Stimulated activated CD4-positive, alpha-beta T cell treated with anti-CD3 and anti-CD28 coated beads, Interleukin-1b, Interleukin-23, amount 100 ng/mL, for 1 hour (primary cell): ENCODE measurements at places on chromosomes 3 and 15.

GRCh38 chr15:45234562-45235235 lies 17.3 kb upstream of the SLC28A2 start:
- DNase-seq, result no peak

- no peak for DNase-seq
Measured at GRCh38 chr3:30682434-30683155, 76.2 kb downstream of the TGFBR2 start.

DNA sequence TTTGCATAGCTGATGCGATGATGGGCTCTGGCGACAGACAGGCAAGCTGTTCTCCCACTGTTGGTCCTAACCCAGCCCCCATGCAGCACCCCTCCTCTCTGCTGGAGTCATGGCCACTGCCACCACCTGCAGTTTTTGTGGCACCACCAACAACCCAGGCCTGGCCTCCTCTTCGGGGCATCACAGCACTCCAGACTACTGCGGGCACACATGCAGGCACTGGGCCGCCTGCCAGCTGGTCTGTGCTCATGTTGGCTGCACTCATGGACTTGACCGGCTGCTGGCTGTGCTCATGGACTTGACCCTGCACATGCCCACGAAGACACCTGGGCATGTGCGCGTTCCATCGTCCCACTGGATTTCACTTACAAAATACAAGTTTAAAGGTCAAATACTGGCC lies 130.9 kb upstream of the TMEM108 start:
- no peak for DNase-seq

DNA sequence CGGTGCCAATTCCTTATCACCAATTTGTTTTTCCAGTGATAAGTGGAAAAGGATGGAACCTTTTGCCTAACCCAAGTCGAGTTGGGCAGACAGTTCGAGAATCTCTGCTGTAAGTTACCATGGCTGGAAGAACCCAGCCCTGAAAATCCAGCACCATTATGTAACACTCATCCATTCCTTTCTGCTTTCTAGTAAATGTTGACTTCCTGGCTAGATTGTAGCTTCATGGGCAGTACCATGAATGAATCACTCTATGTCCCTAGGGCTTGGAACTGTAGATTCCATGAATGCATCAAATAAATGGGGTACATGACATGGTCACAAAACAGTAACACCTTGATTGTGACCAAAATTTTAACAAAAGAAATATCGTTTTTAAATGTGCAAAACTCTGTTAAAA lies 14.0 kb downstream of the CHCHD4 start:
- DNase-seq, result no peak

DNA sequence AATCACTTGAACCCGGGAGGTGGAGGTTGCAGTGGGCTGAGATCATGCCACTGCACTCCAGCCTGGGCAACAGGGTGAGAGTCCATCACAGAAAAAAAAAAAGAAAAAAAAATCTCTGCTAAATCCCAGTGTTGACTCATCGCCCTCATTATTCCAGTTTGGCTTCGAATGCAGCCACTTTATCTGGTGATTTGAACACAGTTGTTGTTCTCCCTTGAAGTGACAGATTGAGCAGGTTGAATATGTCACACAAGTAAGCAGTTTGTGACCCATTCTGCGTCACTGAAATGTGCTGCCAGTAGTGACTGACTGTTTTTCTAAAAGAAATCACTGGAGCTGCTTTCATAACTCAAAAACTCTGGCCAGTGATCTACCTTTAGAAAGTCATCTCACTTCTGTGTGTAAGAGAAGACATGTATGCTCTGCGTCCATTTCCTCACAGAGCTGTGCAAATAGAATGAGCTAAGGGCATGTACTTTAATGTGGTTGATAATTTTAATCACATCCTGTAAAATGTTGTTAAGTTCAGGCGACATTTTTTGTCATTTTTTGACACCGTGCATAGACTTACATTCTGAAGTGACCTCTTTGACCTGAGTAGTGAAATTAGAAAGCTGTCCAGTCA lies 12.5 kb downstream of the DOCK3 start:
- DNase-seq, result no peak

GRCh38 chr3:99803297-99803696 lies 14.4 kb upstream of the CMSS1 start:
- no peak for DNase-seq

- DNase-seq, result no peak
Measured at GRCh38 chr3:115363071-115363470, 216.0 kb upstream of the ZBTB20 start.

GRCh38 chr3:67198374-67198773 lies 200.3 kb downstream of the KBTBD8 start:
- no peak for DNase-seq

GRCh38 chr3:105823149-105823867 lies 45.5 kb downstream of the CBLB start:
- DNase-seq, result no peak

GRCh38 chr3:49466085-49466484 lies 4.0 kb upstream of the DAG1 start:
- DNase-seq, result no peak

DNA sequence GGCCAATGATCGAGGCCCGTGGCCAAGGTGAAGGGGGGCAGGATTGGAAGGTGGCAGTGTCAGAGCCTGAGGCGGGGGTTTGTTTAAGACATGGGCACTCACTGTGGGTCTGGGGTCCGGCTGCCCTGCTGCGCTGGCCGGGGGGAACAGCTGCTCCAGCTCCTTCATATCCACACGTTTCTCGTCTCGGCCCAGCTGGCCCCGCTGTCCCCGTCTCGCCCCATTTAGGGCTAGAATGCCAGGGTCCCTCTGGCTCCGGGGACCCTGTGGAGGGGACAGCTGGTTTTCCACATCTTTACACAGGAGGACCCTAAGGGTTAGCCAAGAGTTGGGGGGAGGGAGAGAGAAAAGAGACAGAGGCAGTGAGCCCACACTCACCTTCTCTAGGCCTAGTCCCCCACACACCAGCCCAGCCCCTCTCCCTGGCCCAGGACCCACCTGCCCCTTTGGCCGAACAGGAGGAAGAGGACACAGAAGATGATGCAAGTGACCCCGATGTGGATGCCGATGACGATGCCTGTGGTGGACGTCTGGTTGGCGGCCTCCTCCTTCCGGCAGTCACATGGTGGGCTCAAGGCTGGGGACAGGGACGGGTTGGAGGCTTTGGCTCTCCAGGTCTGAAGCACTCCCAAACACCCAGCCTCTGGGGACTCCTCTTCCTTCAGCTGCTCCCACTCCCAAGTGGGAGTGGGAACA lies 25.0 kb downstream of the RNU5B-1 start:
- no peak for DNase-seq

DNA sequence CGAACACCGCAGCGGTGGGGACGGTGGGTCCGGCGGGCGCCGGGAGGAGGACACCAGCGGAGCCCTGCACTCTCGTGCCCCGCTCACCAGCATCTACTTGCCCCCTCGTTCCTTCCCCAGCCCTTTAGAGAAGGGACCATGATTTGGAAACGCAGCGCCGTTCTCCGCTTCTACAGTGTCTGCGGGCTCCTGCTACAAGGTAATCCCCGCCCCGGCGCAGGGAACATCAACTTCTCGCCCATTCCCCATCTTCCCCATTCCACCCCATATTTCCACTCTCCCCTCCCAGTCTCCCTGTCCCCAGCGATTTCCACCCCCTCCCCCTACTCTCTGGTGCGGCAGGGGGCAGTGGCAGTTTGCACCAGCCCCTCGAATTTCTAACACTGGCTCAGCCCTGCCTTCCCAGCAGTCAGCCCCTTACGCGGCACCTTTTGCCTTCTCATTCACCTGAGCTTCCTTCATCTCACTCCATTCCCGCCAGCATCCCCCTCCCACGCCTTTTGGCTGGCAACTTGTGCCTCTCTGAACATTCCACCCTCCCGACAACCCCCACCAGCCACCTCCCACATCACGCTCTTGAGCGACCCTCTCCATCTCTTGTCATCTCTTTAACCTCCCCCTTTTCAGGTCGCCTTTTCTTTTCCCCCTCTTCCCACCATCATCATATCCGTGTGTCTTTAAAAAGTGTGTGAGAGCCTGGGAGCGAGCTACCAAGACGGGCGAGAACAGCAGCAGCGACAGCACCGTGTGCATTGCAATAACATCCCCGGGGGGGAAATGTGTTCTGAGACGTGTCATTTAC lies 882 bp downstream of the CADM2 start:
- DNase-seq, result no peak

- no peak for DNase-seq
Measured at GRCh38 chr3:101810022-101810418, 31.0 kb downstream of the NXPE3 start.

DNA sequence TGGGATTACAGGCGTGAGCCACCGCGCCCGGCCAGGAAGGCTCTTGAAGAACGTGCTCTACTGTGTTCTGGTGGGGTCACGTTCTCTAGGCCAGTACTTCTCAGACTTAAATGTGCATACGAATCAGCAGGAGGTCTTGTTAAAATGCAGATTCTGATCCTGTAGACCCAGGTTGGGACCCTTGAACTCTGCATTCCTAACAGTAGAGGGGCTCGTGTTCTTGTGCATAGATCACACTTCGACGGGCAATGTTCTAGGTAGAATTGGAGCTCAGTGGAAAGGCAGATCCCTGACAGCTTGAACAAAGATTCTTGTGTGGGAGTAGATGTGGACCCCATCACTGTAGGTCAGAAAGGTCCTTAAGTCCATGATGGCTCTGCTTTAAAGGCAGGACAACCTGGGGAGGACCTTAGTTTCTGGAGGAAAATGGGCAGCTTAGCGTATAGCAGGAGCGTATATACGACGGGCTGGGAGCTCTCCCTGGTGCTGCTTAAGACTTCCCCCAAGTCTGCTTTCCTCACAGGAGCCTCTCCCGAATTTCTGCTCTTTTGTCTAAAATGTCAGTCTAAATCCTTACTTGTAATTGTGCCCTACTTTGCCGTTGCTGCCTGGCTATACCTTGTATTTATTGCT lies 16.9 kb upstream of the FAM81A start:
- no peak for DNase-seq

GRCh38 chr15:52652286-52652685 lies 26.9 kb downstream of the ATOSA start:
- no peak for DNase-seq

DNA sequence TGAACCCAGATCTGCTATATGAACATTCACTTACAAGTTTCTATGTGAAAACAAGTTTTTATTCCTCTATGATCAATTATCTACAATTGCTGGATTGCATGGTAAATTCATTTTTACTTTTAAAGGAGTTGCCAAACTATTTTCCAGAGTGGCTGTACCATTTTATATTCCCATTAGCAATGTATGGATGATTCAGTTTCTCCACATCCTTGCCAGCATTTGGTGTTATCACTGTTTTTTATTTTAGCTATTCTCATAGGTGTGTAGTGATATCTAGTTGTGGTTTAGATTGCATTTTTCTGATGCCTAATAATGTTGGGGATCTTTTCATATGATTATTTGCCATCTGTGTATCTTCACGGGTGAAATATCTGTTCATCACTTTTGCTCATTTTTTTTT lies 78.3 kb downstream of the APBA2 start:
- DNase-seq, result no peak

- no peak for DNase-seq
Measured at GRCh38 chr3:103169289-103169688, 734.5 kb downstream of the ZPLD1 start.

- DNase-seq, result no peak
Measured at GRCh38 chr3:72131899-72132298, 347.0 kb upstream of the PROK2 start.

- DNase-seq, result no peak
Measured at GRCh38 chr15:36371509-36371908, 207.9 kb upstream of the CDIN1 start.

DNA sequence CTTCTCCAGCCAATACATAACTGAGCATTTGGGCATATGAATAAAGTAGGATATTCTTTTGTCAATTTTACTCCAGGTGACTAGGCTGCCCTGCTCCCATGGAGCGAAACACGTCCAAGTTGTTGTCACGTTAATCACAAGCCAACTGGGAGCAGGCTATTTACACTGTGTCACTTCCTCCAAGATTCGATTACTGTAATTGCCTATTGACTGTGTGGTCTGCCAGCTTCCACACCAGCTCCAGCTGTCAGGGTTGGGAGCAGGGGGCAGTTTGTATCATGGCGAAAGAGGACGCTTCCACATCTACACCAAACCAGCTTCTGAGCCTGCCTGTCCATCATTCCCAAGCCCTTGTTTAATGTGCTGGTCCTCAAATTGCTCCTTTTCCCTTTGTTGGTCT lies 89.2 kb upstream of the RORA start:
- no peak for DNase-seq

DNA sequence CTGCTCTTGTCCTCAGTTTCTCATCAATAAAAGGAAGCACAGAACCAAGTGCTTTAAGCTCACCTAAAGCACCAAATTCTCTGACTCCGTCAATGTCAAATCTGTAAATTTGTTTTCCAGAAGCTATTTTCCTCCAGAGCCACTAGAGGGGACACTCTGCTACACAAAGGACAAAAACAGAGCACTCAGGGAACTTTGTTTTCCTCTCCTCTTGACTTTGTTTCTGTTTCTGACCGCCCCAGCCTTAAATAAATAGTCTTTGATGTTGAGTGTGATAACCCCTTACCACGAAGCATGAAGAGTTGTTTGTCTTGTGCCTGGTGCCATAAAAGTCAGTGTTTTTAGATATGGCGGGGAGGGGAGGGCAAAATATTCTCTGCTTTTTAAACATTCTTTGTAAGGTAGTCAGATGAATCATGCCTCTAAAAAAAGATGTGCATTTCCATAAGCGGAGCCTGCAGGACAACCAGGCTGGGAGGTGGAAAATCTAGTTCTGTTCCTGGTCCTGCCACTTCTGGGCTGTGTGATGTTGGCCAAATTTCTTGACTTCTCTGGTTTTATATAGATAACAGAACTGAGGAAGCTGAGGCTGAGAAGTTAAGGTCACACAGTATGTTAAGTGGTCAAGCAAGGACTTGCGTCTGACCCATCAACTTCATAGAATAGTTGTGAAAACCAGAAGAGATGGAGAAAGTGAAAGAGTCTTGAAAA lies 7.3 kb upstream of the ZBTB38 start:
- DNase-seq, result no peak

DNA sequence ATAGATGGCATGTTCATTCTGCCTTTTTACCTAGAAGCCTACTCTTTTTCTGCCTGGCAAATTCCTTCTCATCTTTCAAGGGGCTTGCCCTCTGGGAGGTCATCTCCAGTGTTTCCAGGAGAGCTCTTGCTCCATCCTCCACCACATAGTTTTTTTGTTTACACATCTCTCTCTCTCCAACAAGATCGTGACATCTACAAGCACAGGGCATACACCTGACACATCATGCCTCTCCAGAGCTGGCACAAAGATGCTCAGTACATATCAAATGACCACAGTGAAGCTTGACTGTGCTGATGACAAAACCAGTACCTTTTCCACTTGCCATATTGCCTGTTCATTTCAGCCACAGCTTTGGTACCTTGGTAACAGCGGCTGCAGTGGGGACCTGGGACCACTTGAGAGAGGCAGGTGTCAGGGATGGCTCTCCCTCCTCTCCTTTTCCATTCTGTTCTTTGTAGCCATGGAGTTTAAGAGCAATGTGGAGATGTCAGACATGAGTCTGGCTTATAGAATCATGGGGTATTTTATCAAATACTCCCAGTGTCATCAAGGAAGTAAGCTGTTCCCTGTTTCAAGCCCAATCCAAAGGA lies 15.4 kb downstream of the ALPK3 start:
- DNase-seq, result no peak

GRCh38 chr3:23740517-23740965 lies 65.2 kb upstream of the UBE2E1 start:
- no peak for DNase-seq

- no peak for DNase-seq
Measured at GRCh38 chr15:100592898-100593297, 9.1 kb downstream of the LINS1 start.
